ENCODE measurements at places on chromosomes 3 and 15.

- DNase-seq: peak; percentile 39
Measured at GRCh38 chr3:156382458-156383346, 172.2 kb downstream of the SSR3 start.

DNA sequence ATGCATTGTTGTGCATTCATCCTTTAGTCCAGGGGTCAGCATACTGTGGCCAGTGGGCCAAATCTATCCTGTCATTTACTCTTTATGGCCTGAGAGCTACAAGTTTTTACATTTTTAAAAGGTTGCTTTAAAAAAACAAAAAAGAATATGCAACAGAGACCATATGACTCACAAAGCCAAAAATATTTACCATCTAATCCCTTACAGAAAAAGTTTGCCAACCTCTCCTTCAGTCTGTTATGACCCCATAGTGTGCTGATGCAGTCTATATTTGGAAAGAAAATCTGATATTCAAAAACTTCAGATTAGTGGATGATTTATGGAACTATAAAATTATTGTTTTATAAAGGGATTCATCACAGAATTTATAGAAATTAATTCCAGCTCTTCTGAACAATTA lies 237.5 kb upstream of the IL12A start:
- DNase-seq: no peak

- no peak for DNase-seq
Measured at GRCh38 chr15:79071901-79072300, 18.7 kb downstream of the RASGRF1 start.

GRCh38 chr3:135243616-135244015 lies 448.6 kb downstream of the EPHB1 start:
- no peak for DNase-seq

Data from MV-4-11 (cell line).